A549 treated with RU486 at 1 μM for 4 hours (cell line): ENCODE measurements at places on chromosomes 5 and 9. TPM values are rescaled to one million over a fixed set of nuclear protein-coding genes. Genes with fewer than 3 reads are reported as not detected.

Gene DRD1
- total RNA-seq = 0.37 to 1.0 TPM (median 0.64 TPM) in 5 replicates

Gene FOXD4L5
- 0.05 to 0.10 TPM in 2 of 5 replicates, not detected in the others for total RNA-seq

Gene HTR1A
- total RNA-seq = not detected in 5 replicates

Gene STK32A
- total RNA-seq = 0.18 to 0.39 TPM (median 0.34 TPM) in 5 replicates

Gene SPATA31A3
- total RNA-seq = not detected in 5 replicates

Gene TRPM6
- total RNA-seq = 1.3 to 1.8 TPM (median 1.4 TPM) in 5 replicates

Gene GFI1B
- total RNA-seq = not detected in 5 replicates

Gene MTRR
- total RNA-seq = 30.1 to 35.4 TPM (median 32.1 TPM) in 5 replicates
